ENCODE measurements at places on chromosomes 5 and 9.

DNA sequence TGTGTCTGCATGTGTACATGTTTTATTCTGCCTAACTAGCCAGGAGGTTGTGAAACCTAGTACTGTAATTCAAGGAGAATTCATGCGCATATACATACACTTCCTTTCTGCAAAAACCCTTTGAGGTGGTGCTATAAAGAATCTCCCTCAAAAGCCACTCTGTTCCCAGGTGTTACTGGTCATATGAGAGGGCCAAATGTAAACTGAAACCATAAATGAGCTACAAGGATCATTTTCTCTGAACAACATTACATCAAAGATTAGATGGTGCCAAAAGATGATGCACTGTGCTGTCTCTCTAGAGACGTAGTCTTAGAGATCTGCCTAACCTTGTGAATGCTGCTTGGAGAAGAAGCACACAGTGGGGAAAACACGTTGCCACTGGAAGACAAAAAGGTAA, 15.7 kb downstream of the NREP start:
- DNase-seq, result no peak

DNA sequence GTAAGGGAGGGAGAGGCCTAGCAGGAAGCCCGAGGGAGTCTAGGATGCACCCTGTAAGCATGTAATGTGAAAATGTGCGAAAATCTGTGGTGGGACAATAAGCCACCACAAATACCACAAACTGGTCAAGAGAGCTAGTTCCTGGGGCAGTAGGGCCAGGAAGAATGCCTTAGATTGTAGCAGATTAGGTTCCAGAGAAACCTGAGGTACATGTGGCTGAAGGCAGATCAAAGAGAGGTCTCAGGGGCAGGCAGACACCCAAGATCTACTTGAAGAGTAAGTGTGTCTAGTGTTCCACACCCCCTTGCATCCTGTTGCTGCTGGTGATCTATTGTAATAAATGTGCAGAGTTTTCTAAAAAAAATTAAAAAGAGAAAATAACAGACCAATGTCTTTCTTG, 1677.3 kb upstream of the CDH6 start:
- DNase-seq, result no peak

GRCh38 chr5:150140830-150141229, 14.8 kb downstream of the PDGFRB start:
- no peak for DNase-seq

GRCh38 chr5:54804521-54804920, 180.9 kb downstream of the ESM1 start:
- no peak for DNase-seq

- DNase-seq, result no peak
Measured at GRCh38 chr5:168073311-168073710, 218.1 kb upstream of the WWC1 start.

DNA sequence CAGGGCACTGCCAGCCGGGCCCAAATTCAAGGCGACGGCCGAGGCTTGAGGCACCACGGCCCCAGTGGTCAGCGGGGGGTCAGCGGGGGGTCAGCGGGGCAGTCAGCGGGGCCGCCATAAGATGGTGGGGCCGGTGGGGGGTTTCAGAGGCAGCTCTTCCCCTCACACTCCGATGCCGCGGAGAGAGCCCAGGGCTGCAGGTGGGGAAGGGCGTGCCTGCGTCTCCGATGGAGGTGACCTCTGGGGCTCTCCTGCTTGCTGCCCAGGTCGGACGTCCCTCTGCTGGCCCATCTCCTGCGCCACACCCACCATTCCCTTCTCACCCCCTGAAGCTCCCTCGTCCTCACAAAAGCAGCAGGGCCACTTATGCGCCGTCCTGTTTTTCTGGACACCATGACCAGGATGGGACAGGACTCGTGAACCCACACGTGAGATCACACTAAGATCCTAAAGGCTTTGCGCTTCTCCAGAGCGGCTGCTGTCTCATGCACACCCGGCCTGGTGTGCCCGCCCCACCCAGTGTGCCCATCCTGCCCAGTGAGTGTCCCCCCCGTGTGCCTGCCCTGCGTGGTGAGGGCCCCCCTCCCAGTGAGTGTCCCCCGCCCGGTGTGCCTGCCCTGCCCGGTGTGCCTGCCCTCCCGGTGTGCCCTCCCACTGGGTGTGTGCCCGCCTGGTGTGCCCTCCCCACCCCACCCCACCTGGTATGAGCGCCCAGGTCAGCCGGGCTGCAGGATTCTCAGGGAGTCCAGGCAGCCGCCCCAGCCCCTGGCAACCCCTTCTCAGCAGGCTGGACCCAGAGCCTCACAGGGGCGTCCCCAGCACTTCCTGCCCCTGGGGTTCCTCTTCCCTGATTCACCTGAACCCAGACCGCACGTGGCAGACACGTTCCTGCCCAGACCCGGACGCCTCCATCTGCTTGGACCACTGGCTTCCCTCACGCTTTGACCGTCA, 48.7 kb upstream of the NKD2 start:
- DNase-seq, result peak; percentile 14

GRCh38 chr9:121741228-121741918, 89.9 kb downstream of the DAB2IP start:
- DNase-seq, result no peak

GRCh38 chr5:102099766-102100331, 196.2 kb downstream of the SLCO4C1 start:
- no peak for DNase-seq

- no peak for DNase-seq
Measured at GRCh38 chr5:6350277-6351090, 27.9 kb downstream of the MED10 start.

GRCh38 chr5:80242849-80243248, 13.0 kb downstream of the SERINC5 start:
- no peak for DNase-seq

DNA sequence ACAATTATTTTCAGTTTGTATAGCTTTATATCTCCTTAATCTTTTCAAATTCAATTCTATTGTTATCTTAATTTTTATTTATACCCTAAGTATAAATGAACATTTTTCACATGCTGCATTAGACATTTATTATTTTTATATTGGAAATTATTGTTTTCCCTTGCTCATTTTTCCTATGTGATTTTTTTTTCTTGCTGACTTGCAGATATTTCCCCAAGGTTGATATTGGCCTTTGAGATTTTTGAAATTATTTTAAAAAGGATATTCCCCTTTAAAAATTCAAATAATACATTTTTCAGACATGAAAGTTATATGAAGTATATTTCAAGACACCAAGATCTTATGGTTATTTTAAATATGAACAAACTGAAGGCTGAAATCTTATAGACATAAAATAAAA, 234.2 kb downstream of the TRIM36 start:
- DNase-seq, result no peak

DNA sequence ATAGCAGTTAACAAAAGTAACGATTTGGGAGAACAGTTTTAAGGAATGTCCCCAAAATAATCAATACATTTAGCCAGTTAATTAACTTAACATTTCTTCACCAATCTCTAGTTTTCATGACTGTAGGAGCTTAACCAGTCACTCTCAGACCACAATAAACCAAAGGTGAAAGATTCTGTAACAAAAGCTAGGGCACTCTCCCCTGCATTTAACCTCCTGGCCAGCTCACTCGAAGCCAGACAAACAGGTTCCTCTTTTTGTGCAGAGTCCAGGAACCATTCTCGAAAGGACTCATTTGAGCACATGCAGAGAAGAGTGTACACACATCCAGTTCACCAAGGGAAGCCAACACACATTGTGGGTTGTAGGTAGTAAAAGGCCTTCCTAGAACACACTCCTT, 6.5 kb downstream of the IL7R start:
- no peak for DNase-seq

GRCh38 chr9:107942856-107943255, 453.3 kb upstream of the KLF4 start:
- no peak for DNase-seq

Data from activated T-cell treated with anti-CD3 and anti-CD28 coated beads, Interleukin-2, amount 50 U/mL, for 48 hours (primary cell).